Urinary bladder (tissue), 4 donors: ENCODE measurements at places on chromosomes 7 and 10. TPM values are rescaled to one million over a fixed set of nuclear protein-coding genes. Genes with fewer than 3 reads are reported as not detected.

DNA sequence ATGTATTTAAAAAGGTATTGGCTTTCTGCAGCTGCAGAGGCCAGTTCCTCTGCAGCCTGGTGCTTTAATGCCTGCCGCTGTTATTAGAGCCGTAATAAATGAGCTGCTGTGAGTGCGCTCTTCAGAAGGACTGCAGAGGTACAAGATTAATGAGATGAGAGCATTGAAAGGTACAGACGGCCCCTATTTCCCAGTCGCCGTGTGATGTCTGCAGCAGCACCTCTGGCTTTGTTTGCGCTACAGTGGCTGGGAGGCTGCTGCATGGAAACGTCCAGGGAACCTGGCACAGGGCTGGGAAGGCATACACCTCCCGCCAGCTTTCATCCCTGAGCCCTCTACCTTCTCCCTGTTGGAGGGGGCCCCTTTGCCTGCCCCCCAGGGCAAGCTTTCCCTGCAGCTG lies 383.8 kb upstream of the ZMIZ1 start:
- DNase-seq: no peak

- DNase-seq: no peak
These were observed 195.6 kb downstream of the WDR37 start for GRCh38 chr10:1251769-1252168.

The TMEM273 gene
- total RNA-seq: 14.4 TPM

- DNase-seq: no peak
These were observed 371.9 kb downstream of the BMPER start for GRCh38 chr7:34277016-34277802.

GRCh38 chr7:8063706-8064297 lies 95.2 kb downstream of the GLCCI1 start:
- no peak for DNase-seq

The ASZ1 gene
- total RNA-seq: not detected

The NPSR1 gene
- 0.58 TPM for total RNA-seq

DNA sequence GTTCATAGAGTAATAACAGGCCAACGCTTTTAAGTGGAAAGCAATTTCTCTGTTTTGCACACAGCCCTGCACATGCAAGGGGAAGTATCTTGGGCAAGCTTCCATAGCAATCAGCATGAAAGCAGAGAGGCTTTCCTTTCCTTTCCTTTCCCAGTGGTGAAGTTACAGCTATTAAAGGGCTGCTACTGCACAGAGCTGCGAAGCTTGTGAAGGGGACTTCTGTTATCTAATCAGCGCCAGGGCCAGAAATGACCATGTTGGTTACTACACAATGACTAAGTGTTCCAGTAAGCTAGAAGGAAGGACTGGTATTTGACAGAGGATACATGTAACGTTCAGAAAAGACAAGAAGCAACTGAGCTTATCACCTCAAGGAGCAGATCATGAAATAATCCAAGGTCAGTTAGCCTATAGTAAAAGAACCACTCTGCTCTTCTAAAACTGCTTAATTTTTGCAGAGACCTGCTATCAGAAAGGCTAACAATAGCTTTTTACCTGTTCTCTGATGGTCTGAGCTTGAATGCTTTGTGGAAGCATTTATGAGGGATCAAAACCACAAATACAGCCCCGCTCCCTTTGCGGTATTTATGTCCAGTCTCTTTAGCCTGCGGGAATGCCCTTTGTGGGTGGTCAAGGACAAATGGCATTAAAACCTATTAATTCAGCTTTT lies 45.9 kb downstream of the SGMS1 start:
- no peak for DNase-seq

GRCh38 chr10:74337330-74338016 lies 186.5 kb downstream of the ADK start:
- no peak for DNase-seq

- no peak for DNase-seq
These were observed 82.3 kb downstream of the HTR7 start for GRCh38 chr10:90775351-90776028.

- no peak for DNase-seq
These were observed 4.9 kb downstream of the TMEM130 start for GRCh38 chr7:98864731-98865453.

The UTF1 gene
- not detected for total RNA-seq

DNA sequence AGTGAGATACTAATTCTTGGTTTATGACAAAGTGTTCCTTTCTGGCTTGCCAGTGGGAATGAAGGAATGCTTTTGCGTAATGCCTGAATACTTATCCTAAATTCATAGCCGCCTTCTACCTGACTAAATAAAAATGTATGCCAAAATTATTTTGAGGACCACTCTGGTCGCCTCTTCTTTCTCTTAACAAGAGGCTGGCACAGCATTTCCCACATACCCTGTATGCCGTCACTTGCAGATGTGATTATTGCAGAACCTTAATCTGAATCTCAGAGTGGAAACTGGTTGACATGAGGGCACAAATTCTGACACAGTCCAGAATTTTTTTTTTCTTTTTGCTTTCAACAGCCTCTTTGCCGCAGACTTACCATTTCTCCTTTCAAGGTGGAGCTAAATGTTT lies 124.6 kb upstream of the GLCCI1 start:
- no peak for DNase-seq

GRCh38 chr7:157841773-157842370 lies 505.1 kb downstream of the DNAJB6 start:
- DNase-seq: no peak

DNA sequence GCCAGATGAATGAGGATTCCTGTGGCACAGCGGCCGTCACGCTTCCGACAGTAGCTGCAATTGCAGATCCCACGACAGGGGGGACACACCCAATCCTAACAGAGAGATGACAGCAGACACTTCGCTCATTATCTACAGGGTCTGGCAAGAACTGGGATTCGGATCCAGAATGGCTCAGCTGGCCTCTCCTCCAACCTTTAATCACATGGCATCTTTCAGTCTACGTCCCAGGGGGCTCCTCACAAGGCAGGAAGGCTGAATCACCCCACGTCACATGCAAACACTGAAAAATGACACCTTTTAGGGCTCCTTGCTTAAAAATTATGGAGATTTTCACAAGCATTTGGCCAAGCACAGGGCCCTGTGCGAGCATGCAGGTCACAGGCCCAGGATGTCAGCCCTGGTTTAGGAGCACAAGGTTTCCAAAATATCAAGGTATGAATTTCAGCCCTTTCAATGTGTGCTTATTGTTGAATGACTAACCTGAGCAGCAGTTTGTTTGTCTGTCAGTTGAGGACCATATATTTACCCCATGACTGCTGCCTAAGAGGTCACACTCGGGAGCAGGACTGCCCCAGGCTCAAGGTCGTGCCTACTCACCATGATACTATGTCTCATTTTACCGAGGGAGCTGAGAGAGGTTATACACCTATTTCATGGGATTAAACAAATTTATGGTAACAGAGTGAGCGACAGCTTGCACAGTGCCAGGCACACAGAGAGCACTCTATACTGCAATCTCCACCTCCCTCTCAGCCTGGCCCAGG lies 42.5 kb downstream of the CDCA7L start:
- no peak for DNase-seq

GRCh38 chr7:159192013-159192412 lies 47.3 kb upstream of the VIPR2 start:
- no peak for DNase-seq

DNA sequence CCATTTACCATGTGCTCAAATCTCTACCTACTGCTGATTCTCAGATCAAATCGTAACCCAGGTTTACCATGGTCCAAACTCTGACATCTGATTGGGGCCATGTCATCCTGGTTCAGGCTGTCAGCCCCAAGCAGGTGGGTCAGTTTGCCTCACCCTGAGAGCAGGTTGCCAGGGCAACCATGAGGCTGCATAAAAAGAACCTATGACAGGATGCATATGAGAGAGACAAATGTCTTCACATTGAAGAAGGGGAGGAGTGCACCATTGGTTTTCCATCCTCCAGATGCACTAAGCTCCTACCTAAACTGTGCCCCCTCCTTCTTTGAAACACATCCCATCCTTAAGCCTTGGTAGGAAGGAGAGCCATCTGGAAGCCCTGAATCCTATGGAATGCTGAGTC lies 10.2 kb downstream of the PRSS1 start:
- no peak for DNase-seq

The HECW1 gene
- 0.16 TPM for total RNA-seq

DNA sequence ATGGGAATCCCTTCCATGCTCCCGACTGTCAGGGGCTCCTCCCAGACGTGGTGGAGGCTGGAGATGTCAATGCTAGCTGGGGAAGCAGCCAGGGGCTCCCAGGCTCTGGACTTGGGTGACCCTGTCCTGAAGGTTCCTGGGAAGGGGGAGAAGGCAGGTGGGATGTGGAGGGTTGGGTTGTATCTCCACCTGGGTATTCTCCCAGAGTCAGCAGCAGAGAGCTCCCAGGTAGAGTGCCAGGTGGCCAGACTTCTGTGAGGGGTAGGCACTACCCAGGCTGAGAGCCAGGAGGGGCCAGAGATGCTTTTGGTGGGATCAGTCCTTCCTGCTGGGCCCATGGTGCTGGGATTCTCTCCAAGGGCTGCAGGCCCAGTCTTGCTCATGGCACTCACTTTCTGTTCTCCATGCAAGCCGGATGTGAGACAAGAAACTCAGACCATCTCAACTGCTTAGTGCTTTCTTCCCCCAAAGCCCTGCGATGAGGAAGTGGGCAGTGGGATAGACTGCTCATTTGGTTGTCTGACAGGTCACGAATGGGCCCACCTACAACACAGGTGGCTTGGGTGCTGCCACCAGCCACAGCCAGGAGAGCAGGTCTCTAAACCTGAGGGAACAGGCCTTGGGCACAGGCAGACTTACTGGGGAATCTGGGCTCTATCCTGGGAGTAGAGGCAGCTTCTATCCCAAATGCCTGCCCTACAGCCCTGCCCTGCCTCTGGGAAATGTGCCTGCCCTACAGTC lies 52.5 kb upstream of the CAMK2B start:
- no peak for DNase-seq

DNA sequence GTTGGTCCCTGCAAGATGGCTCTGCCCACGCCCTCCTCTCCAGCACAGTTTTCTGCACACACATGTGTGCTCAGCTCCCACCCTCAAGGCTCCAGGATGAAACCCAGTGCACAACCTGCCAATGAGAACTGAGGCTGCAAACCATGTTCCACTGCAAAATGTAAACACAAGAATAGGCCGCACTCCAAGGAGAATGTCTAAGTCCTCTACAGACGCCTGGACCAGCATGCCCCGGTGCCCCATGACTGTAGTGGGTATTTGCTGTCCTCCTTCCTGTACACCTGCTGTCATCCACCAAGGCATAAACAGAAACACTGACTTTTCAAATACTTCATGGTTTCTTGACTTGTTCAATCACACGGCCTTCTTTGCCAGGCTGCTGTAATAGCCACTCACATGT lies 72.6 kb downstream of the COBL start:
- no peak for DNase-seq

GRCh38 chr10:103053659-103054581 lies 135.8 kb downstream of the CNNM2 start:
- no peak for DNase-seq

DNA sequence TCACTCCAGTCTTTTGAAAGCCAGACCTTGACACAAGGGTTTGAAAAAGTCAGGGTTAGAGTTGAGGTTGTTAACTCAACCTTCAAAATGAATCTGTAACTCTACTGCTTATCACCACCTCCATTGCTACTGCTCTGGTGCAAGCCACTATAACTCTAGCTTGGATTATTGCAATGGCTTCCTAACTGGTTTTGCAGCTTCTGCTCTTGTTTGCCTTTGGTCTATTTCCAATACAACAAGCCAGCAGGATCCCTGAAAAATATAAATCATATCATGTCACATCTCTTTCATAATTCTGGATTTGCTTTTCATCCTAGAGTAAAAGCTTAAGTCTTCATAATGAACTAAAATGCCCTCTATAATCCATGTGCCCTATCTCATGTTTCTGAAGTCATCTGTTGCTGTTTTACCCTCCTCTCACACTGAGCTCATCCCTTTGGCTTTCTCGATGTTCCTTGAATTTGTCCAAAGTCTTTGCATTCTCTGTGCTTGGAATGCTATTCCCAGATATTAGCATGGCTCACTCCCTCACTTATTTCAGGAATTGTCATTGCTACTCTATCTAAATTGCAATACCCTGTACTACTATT lies 10.9 kb downstream of the TAS2R60 start:
- DNase-seq: no peak

- DNase-seq: no peak
These were observed 171.5 kb upstream of the GRB10 start for GRCh38 chr7:50954245-50954644.

The CYP3A7 gene
- 0.21 TPM for total RNA-seq

DNA sequence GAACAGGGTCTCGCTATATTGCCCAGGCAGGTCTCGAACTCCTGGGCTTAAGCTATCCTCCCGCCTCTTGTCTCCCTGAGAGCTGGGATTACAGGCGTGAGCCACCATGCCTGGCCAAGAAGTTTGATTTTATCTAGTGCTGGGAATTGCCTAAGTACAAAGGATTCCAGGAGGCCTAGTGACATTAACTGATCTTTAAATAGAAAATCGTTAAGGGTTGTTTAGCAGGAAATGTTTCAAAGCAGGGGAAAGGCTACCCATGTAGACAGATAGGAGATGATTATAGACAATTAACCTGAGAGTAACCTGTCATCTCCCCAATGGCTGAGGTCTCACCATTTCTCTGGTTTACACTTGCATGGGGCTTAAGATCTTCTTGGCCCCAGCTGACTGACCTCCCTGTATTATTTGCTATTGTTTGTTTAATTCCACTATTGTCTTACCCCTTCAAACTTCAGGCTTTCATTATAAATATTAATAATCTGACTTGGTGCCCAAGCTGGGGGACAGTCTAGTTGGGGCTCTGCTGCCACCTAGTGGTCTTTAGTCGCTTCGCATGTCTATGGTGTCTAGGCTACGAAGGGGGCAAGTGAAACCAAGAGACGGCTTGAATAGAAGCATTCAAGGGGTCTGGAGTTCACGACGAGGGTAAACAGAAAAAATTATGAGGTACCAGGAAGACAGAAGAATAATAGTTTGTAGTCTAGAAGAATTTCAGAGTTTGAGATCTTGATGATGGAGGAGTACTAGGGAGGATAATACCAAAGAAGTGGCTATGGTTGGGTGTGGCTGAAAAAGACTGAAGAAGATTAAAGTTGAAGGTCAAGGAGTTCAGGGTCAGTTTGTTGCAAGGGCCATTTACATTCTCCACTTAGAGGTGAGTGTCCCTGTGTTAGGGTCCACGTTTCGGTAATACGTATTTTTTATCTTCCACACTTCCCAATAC lies 40.4 kb upstream of the BPGM start:
- DNase-seq: peak; percentile 18

- DNase-seq: no peak
These were observed 2.4 kb downstream of the CH25H start for GRCh38 chr10:89204621-89205185.

- peak; percentile 57 for DNase-seq
These were observed 277.9 kb downstream of the HPSE2 start for GRCh38 chr10:98957801-98958200.

The OR2A7 gene
- total RNA-seq: 5.6 TPM

The MRC1 gene
- total RNA-seq: 41.2 TPM

DNA sequence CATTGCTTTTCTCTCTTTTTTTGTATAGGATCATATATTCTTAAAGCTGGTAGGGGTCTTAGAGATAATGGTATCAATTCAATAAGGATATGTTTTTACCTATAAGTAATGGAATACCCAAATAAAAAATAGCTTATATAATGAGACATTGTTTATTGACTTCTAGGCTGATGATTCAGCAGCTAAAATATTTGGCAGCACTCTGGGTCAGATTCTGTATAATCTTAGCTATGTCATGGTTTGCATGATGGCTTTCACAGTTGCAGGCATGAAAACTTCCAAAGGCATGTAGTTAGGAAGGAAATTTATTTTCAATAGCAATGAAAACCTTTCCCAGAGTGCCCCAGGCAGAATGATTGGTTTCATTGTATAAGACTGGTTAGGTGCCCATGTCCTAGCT lies 32.1 kb upstream of the A1CF start:
- no peak for DNase-seq
